Activated CD8-positive, alpha-beta T cell treated with anti-CD3 and anti-CD28 coated beads, Interleukin-2, amount 10 ng/mL, durations not matched to agents 7 days and 5 days (primary cell): ENCODE measurements at places on chromosomes 7 and 10. TPM values are rescaled to one million over a fixed set of nuclear protein-coding genes. Genes with fewer than 3 reads are reported as not detected.

CRPPA gene
- total RNA-seq = 0.74 TPM

HOGA1 gene
- not detected for total RNA-seq

NPY gene
- total RNA-seq = not detected

ANKIB1 gene
- total RNA-seq = 57.1 TPM

TAF6 gene
- total RNA-seq = 81.0 TPM

TUBAL3 gene
- total RNA-seq = not detected

PRKCQ gene
- 60.1 TPM for total RNA-seq

LRIT1 gene
- total RNA-seq = not detected

MARVELD1 gene
- 2.4 TPM for total RNA-seq

ANKRD26 gene
- 12.8 TPM for total RNA-seq

CTTNBP2 gene
- not detected for total RNA-seq

CCL24 gene
- total RNA-seq = not detected

ST8SIA6 gene
- not detected for total RNA-seq

FGFR2 gene
- total RNA-seq = not detected

RPS24 gene
- total RNA-seq = 1,455 TPM

DNA sequence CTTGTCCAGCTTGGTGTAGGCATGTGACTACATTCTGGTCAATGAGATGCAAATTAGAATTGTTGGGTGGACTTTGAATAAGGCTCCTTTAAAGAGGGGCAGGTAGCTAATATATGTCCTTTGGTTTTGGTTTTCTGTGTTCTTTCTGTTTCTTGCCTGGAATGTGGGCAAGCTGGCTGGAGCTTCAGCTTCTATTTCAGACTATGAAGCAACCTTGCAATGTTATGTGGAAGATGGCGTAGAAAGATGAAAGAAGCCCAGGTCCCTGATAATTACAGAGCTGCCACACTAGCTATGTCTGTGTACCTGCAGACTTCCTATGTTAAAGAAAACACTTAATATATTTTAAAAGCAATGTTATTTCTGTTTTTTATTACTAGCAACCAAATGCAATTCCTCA, 46.2 kb downstream of the NEURL1 start:
- H3K36me3 ChIP-seq = no peaks in the 10 kb centered on the region
- peaks cover 11% of the 10 kb centered on the region for H3K27me3 ChIP-seq
- H3K27ac ChIP-seq = no peak overlapping the region
- H3K4me3 ChIP-seq = no peak overlapping the region

DNA sequence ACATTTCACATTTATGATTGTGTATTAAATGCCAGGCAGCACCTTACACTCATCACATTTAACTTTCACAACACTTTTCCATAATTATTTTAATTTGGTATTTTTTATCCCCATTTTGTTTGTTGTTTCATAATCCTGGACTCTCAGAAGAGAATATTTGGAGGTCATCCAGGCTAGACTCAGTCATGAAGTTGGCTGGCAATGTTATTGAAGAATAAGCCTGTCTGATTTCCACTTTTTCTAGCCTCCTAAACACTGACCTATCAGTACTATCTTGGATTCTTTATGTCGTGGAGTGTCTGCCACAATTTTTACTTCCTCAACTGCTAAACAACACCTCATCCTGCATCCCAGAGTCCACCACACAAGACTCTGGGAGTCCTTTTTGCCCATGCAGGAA, 372.3 kb upstream of the NRP1 start:
- H3K27ac ChIP-seq = no peak overlapping the region
- H3K36me3 ChIP-seq = no peaks in the 10 kb centered on the region
- no peaks in the 10 kb centered on the region for H3K27me3 ChIP-seq
- no peak overlapping the region for H3K4me3 ChIP-seq
- no peaks in the 10 kb centered on the region for H3K4me1 ChIP-seq
- DNase-seq = no peak

DNA sequence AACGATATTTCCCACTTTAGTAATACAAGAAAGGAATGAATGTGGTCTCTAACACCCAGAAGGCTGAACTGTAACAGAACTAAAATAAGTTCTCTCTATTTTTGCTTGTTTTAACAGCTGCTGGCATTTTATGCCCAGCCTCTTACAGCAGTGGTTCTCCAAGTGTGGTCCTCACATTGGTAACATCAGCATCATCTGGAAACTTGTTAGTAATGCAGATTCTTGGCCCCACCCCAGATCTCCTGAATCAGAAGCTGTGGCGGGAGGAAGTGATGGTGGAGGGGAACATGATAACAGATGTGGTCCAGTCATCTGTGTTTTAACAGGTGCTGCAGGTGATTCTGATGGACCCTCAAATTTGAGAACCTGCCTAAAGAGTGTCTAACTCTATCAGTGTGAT, 170.1 kb downstream of the TMEM26 start:
- peaks cover 46% of the 10 kb centered on the region for H3K4me1 ChIP-seq
- no peak for DNase-seq
- H3K36me3 ChIP-seq = peaks cover 12% of the 10 kb centered on the region
- no peak overlapping the region for H3K27ac ChIP-seq
- peaks cover 12% of the 10 kb centered on the region for H3K27me3 ChIP-seq
- H3K4me3 ChIP-seq = no peak overlapping the region

- no peaks in the 10 kb centered on the region for H3K36me3 ChIP-seq
- no peak overlapping the region for H3K27ac ChIP-seq
Measured at GRCh38 chr7:130350945-130351790, 6.6 kb downstream of the CPA5 start.

GRCh38 chr10:87552248-87552929, 47.7 kb downstream of the MINPP1 start:
- no peak overlapping the region for H3K4me3 ChIP-seq
- DNase-seq = no peak
- H3K36me3 ChIP-seq = peaks cover 15% of the 10 kb centered on the region
- H3K27me3 ChIP-seq = no peaks in the 10 kb centered on the region
- H3K4me1 ChIP-seq = peaks cover 4% of the 10 kb centered on the region

DNA sequence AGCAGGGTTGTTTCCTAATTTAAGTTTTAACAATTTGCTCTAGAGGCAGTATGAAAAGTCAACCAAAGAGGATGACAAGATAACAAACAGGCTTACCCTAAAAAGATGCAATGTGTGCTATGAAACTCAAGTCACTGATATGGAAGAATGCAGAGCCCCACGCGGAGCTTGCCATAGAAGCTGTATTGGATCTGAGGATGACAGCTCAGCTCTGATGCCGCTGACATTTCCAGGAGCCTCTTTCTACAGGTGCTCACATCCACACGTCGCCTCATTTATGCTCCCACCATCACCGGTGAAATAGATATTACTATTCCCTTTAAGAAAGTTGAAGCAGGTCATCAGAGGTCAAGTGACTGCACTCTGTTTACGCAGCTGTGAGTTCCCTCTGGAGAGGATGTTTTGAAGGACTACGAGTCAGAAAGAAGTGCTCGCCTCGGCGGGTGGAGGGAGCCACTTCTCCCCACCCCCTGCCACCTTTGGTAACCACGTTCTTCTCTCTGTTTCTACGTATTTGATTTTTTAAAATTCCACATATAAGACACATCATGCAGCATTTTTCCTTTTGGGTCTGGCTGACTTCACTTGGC, 275.4 kb downstream of the GLRX3 start:
- no peaks in the 10 kb centered on the region for H3K4me1 ChIP-seq
- no peaks in the 10 kb centered on the region for H3K27me3 ChIP-seq
- no peak overlapping the region for H3K27ac ChIP-seq
- no peak for DNase-seq

GRCh38 chr7:31788883-31789680, 102.1 kb downstream of the PPP1R17 start:
- no peak overlapping the region for H3K27ac ChIP-seq
- H3K36me3 ChIP-seq = no peaks in the 10 kb centered on the region
- DNase-seq = no peak

DNA sequence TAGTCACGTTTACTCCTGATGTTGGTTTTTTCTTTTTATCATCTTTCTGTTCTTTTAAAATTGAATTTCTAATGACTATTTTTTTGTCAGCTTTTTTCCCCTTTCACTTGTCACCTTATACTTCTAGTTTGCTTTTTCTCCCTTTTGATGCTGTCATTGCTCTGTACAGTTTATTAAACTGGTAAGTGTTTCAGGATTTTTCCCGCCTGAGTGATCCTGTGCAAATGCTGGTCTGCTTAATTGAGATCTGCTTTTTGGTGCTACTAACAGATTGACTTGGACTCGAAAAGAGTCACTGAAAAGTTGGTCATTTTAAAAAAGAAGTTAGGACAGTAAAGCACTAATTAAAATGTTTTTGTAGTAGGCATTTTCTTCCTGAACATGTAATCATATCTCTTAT, 95.2 kb downstream of the PHTF2 start:
- no peak for DNase-seq
- H3K4me1 ChIP-seq = peaks cover 5% of the 10 kb centered on the region
- no peak overlapping the region for H3K4me3 ChIP-seq
- H3K27me3 ChIP-seq = no peaks in the 10 kb centered on the region
- H3K36me3 ChIP-seq = peaks cover 4% of the 10 kb centered on the region

DNA sequence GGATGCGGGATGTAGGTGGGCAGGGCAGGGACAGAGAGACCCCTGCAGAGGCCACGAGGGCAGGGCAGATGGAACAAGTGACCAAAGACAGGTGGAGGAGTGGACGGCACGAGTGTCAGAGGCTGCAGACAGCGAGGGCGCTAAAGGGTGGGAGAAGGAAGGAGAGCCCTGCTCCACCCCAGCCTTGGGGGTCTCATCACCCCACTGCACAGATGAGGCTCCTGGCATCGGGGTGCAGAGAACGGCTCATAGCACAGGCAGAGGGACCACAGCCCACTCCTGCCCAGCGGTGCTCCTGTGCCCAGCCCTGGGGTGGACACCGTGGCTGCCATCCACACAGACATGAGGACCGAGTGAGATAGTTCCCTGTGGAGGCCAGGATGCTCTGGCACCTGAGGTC, 2.2 kb upstream of the LAT2 start:
- H3K36me3 ChIP-seq = peaks cover 2% of the 10 kb centered on the region
- H3K27me3 ChIP-seq = no peaks in the 10 kb centered on the region
- no peak overlapping the region for H3K4me3 ChIP-seq
- H3K27ac ChIP-seq = no peak overlapping the region
- peaks cover 46% of the 10 kb centered on the region for H3K4me1 ChIP-seq

- H3K27me3 ChIP-seq = peaks cover 20% of the 10 kb centered on the region
- H3K4me1 ChIP-seq = no peaks in the 10 kb centered on the region
- no peak overlapping the region for H3K4me3 ChIP-seq
- DNase-seq = no peak
Measured at GRCh38 chr10:33352175-33352574, 17.7 kb upstream of the NRP1 start.

DNA sequence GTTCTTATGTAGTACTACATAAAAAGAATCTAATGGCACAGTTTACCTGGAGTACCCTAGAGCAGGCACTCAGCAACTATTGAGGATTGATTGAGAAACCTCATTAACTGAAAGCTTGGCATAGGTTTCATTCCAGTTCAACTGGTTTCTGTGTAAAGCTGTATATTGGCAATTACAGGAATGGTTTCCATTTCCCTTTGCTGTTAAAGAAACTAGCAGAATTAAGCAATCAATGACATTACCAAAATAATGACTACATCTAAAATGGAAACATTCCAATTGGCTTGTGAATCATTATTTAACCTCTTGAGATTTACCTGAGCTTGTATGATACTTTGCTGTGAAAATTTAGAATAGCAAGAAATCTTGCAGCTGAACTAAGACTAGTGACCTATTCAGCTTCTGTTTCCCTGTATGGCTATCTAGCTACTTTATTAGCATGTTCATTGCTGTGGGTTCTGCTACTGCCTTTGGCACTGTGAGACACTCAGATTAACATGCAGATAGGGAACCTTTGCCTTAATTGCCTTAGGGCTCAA, 33.5 kb upstream of the CADPS2 start:
- H3K4me1 ChIP-seq = no peaks in the 10 kb centered on the region
- H3K36me3 ChIP-seq = no peaks in the 10 kb centered on the region
- H3K27me3 ChIP-seq = no peaks in the 10 kb centered on the region

- no peak for DNase-seq
- H3K4me1 ChIP-seq = no peaks in the 10 kb centered on the region
- no peak overlapping the region for H3K27ac ChIP-seq
- no peak overlapping the region for H3K4me3 ChIP-seq
Measured at GRCh38 chr7:35286422-35286821, 32.5 kb upstream of the TBX20 start.

GRCh38 chr10:5396556-5397300, 7.9 kb downstream of the TUBAL3 start:
- no peaks in the 10 kb centered on the region for H3K36me3 ChIP-seq
- H3K4me3 ChIP-seq = no peak overlapping the region
- no peak for DNase-seq
- H3K27ac ChIP-seq = no peak overlapping the region

DNA sequence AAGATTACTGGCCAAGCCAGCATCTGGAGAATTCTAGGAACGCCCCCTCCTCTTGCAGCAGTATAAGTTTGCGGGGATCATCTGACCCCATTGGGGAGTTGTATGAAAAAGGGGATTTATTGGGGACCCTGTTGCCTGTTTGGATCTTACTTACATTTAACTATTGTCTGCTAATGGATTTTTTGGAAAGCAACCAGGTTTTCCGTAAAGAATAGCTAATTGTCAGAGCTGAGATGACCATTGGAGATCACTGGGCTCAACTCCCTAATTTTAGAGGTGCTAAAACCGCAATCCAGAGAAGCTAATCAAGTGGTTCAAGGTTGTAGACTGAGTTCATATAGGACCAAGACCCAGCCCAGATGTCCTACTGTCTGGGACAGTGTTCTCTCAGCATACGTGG, 38.8 kb downstream of the HTRA1 start:
- H3K4me1 ChIP-seq = peaks cover 10% of the 10 kb centered on the region
- peaks cover 24% of the 10 kb centered on the region for H3K27me3 ChIP-seq
- H3K4me3 ChIP-seq = no peak overlapping the region
- no peak overlapping the region for H3K27ac ChIP-seq

- H3K27ac ChIP-seq = no peak overlapping the region
- DNase-seq = no peak
- peaks cover 7% of the 10 kb centered on the region for H3K36me3 ChIP-seq
- H3K4me3 ChIP-seq = no peak overlapping the region
- H3K4me1 ChIP-seq = peaks cover 32% of the 10 kb centered on the region
Measured at GRCh38 chr10:96657385-96657784, 62.9 kb downstream of the PIK3AP1 start.

GRCh38 chr10:79139124-79139835, 70.5 kb downstream of the ZMIZ1 start:
- peak overlapping the region; percentile 93 for H3K27ac ChIP-seq
- peaks cover 4% of the 10 kb centered on the region for H3K36me3 ChIP-seq
- H3K4me3 ChIP-seq = no peak overlapping the region
- H3K4me1 ChIP-seq = peaks cover 74% of the 10 kb centered on the region
- H3K27me3 ChIP-seq = no peaks in the 10 kb centered on the region
